Parietal lobe (tissue), 2 donors: ENCODE measurements at places on chromosomes 4 and X. TPM values are rescaled to one million over a fixed set of nuclear protein-coding genes. Genes with fewer than 3 reads are reported as not detected.

The DDX60 gene
- 6.6 TPM for total RNA-seq

The CC2D2A gene
- total RNA-seq, result 39.4 TPM

The PTTG2 gene
- total RNA-seq, result not detected

The PABPC5 gene
- total RNA-seq, result 8.1 TPM

The MFAP3L gene
- 11.3 TPM for total RNA-seq

The CYSLTR1 gene
- total RNA-seq, result 0.63 TPM

The TMEM150C gene
- 76.7 TPM for total RNA-seq

The PCDH18 gene
- total RNA-seq, result 17.8 TPM

The TRIM60 gene
- total RNA-seq, result not detected

The MND1 gene
- 7.5 TPM for total RNA-seq

The KLB gene
- not detected for total RNA-seq

The MAMLD1 gene
- total RNA-seq, result 5.6 TPM

The SUPT20HL2 gene
- total RNA-seq, result not detected
